T follicular helper cell (primary cell): ENCODE measurements at places on chromosomes 13 and 19.

DNA sequence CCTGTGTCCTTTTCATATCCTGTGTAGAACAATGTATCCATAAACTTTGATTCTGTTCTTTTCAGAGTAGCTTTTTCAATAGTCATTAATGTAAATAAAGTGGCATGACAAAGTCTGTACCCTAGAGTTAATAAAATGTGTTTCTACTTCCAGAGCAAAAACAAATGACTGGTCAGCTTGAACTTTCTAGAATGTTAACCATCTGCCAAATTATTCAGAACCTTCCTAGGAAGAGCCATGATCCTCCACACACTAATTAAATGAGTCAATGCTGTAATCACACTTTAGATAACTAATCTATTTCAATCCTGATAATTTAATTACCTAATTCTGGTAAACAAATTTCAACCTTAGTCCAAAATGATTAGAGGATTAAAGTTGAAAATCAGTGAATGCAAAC, 73.2 kb downstream of the DIAPH3 start:
- DNase-seq: no peak

GRCh38 chr13:54449922-54450321, 1421.3 kb downstream of the OLFM4 start:
- DNase-seq: no peak

GRCh38 chr19:18110609-18111232, 13.1 kb downstream of the MAST3 start:
- DNase-seq: no peak

DNA sequence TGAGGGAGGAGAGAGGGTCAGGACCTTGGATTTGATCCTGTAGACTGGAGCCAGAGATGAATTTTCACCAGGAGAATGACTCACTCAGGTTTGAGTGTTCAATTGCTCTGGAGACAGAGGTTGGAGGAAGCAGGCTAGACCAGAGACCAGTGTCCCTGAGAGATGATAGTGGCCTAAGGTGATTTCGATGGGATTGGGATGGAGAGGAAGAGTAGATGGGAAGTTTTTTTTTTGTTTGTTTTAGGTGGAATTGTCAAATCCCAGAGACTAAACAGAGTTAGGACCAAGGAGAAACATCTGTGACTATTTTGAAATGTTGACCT, 2.3 kb downstream of the CEBPG start:
- DNase-seq: no peak

- DNase-seq: no peak
Observed at GRCh38 chr19:19956434-19957075, 55.8 kb downstream of the ZNF93 start.

GRCh38 chr19:3459089-3459881, 21.0 kb downstream of the SMIM24 start:
- no peak for DNase-seq

DNA sequence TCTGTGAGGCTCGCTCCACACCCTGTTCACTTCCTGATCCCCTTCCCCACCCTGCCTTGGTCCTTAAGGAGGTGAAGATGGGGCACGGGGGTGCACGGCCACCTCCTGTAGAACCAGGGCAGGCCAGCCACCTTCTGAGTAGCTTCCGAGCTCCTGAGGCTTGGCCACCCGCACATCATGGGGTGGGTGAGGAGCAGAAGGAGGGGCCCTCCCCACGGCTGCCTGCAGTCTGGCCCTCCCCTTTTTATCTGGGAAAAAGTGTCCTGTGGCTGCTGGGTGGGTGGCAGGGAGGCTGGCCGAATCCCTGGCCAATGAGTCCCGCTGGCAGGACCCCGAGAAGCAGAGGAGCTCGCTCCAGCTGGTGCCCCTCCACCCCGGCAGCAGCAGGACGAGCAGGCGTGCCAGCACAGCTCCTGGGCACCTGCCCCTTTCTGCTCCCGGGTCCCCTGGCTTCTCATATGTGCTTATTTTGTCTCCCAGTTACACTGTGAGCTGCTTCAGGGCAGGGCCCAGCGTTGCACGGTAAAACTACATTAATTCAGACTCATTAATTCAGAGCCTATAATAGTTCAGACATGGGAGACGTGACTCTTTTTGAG, 135.0 kb downstream of the KDM4B start:
- DNase-seq: no peak

GRCh38 chr13:113631341-113632095, 26.5 kb downstream of the ATP4B start:
- DNase-seq: no peak

DNA sequence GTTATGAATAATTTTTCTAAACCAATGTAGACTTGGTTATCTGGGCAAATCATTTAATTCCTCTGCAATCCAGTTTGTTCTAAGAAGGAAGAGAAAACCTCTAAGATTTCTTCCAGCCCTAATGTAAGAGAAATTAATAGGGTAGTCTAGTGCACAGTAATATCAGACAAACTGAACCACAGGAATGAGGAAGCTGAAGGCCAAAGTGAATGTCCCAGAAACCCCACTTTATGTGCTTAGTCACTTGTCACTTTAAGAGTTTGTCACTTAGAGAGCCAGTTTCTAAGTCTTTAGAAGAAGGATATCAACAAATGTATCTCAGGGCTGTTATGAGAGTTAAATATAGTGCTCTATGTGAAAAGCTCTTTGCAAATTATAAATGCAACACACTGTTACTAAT, 750.6 kb downstream of the DIAPH3 start:
- no peak for DNase-seq

DNA sequence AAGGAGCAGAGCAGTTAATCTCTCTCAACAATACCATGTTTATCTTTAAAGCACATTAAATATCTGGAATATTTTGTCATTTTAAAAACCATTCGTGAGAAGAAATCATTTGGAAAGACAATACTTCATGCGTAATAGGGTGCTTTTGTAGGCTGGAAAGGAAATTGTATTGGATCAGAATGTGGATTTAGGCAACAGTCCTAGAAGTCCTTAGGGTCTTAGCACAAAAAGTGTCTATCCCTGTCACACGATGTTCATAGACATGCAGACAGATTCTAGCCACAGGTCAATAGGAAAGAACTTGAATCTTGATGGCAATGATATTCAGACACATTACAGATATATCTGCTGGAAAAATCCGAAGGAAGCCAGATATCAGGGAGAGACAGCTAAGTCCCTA, 156.0 kb downstream of the KCTD12 start:
- DNase-seq: no peak

GRCh38 chr13:73169971-73170370, 111.2 kb downstream of the KLF5 start:
- no peak for DNase-seq

DNA sequence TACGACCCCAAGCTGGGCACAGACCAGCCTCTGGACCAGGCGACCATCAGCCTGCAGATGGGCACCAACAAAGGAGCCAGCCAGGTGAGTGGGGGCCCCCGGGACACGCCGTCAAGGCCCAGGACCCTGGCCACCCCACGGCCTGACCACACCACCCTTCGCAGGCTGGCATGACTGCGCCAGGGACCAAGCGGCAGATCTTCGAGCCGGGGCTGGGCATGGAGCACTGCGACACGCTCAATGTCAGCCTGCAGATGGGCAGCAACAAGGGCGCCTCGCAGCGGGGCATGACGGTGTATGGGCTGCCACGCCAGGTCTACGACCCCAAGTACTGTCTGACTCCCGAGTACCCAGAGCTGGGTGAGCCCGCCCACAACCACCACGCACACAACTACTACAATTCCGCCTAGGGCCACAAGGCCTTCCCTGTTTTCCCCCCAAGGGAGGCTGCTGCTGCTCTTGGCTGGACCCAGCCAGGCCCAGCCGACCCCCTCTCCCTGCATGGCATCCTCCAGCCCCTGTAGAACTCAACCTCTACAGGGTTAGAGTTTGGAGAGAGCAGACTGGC, 9.6 kb downstream of the ELOF1 start:
- DNase-seq: no peak

DNA sequence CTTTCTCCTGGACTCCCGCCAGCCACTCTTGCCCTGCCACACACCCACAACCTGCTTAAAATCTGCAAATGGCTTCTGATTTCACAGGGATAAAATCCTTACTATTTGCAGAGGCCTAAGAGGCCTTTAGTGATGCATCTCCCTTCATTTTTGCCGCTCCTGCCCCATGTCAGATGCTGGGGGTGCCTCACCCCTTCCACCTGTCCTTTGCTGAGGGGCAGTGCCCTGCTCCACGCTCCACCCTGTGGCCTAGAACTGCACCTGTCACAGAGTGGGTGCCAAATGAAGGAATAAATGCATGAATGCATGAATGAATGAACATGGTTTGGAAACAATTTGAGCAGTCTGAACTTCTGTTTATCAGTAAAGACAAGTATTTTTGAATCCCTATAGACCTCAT, 34.1 kb upstream of the UQCRFS1 start:
- DNase-seq: no peak
